Thoracic aorta (tissue), 2 donors: ENCODE measurements at places on chromosomes 4 and X. TPM values are rescaled to one million over a fixed set of nuclear protein-coding genes. Genes with fewer than 3 reads are reported as not detected.

CHRDL1 gene
- total RNA-seq: 48.6 TPM

NKX6-1 gene
- 1.2 TPM for total RNA-seq

STK32B gene
- 4.5 TPM for total RNA-seq

FRMPD3 gene
- total RNA-seq: not detected

CT45A5 gene
- not detected for total RNA-seq

ASB12 gene
- not detected for total RNA-seq

FGFBP2 gene
- not detected for total RNA-seq

GASK1B gene
- total RNA-seq: 147 TPM
